DND-41 (cell line): ENCODE measurements at places on chromosomes 5 and 9.
A peak's percentile ranks its signal among the peaks of the same experiment; 100 is the strongest.

- H3K36me3 ChIP-seq = no peaks in the 10 kb centered on the region
- H3K27ac ChIP-seq = no peak overlapping the region
- no peak overlapping the region for H3K4me3 ChIP-seq
- no peaks in the 10 kb centered on the region for H3K27me3 ChIP-seq
Measured at GRCh38 chr9:98983295-98984268, 39.9 kb downstream of the COL15A1 start.

DNA sequence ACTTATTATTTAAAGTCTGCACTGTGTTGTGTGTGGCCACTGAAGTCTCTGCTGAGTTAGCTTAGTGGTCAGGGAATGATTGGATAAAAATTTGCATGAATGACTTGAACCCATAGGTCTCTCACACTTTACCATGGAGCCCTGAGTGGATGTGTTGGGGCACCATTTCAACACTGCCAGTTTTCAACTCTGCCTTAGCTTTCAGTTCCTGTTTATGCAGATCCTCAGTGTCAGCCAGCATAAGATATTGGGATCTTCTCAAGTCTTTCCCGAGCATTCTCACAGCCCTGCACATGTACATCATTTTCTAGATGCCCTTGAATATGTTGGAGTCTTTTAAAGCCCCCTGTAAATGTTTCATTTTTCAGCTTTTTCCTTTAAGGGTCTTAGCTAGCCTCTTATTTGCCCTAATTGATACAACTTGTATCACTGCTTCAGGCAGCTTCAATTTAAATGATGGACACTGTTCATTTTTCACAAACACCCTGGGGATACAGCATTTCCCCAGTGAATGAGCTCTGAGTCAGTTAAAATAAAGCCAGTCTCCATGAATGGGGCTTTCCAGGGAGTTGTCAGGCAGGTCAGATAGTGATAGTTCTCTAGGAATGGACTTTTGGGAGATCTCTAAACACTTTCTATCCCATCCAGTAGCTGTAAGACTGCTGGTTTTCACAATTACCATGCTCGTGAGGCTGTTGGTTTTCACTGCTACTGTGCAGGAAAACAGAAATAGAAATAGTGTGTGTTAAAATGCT, 211.9 kb upstream of the PAPPA start:
- no peaks in the 10 kb centered on the region for H3K36me3 ChIP-seq
- no peaks in the 10 kb centered on the region for H3K4me1 ChIP-seq
- H3K27ac ChIP-seq = no peak overlapping the region
- no peak overlapping the region for H3K4me3 ChIP-seq
- no peak for DNase-seq

DNA sequence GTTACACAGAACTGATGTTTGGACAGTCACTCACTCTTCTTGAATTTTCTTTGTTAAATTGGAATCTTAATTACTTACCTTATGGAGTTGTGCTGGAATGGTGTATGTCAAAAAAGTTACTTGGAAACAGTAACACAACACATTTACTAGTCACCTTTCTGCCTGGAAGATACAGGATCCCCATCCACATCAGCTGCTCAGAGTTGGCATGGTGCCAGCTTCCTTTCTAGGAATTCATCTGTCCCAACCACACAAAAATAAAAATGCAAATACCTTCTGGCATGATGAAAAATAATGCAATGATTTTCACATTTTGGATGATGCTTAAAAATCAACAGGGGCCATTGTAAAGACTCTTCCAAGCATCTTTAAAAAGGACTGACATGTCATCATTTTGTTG, 341.5 kb downstream of the TMEM38B start:
- no peaks in the 10 kb centered on the region for H3K36me3 ChIP-seq
- no peak overlapping the region for H3K4me3 ChIP-seq
- H3K4me1 ChIP-seq = no peaks in the 10 kb centered on the region
- H3K27ac ChIP-seq = no peak overlapping the region
- DNase-seq = no peak

DNA sequence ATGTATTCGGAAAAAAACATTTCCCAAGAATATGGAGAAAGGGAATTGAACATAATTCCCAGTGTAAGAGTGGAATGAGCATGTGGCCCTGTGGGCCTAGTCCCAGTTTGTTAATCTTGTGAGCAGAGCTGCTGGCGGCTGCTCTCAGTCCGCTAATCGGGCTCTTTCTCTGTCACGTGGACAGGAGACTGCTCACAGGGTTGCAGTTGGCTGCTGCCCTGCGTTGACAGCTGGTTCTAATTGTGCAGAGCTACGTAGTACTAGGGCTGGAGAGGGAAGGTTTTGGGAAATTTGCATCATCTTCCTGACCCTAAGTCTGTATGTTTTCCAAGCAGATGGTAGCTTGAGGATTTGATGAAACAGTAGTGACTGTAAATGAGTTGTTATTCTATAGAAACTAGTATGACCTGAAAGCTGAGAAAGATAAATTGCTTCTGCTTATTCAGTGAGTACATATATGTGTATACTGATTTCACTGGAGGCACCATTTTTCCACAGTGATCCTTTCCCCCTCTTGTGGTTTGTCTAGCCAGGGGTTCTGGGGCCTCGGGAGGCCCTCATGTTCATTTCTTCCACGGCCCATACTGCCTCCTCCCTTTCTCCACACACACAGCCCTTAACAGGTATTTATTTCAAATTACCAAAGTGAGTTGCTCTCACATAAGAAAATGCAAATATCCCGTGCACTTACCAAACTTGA, 100.6 kb downstream of the ANGPTL2 start:
- H3K4me3 ChIP-seq = no peak overlapping the region
- no peaks in the 10 kb centered on the region for H3K4me1 ChIP-seq
- H3K36me3 ChIP-seq = no peaks in the 10 kb centered on the region
- peaks cover 19% of the 10 kb centered on the region for H3K27me3 ChIP-seq

- H3K4me3 ChIP-seq = no peak overlapping the region
- no peaks in the 10 kb centered on the region for H3K27me3 ChIP-seq
- DNase-seq = no peak
- H3K27ac ChIP-seq = no peak overlapping the region
Measured at GRCh38 chr5:54717870-54718269, 200.3 kb downstream of the SNX18 start.

DNA sequence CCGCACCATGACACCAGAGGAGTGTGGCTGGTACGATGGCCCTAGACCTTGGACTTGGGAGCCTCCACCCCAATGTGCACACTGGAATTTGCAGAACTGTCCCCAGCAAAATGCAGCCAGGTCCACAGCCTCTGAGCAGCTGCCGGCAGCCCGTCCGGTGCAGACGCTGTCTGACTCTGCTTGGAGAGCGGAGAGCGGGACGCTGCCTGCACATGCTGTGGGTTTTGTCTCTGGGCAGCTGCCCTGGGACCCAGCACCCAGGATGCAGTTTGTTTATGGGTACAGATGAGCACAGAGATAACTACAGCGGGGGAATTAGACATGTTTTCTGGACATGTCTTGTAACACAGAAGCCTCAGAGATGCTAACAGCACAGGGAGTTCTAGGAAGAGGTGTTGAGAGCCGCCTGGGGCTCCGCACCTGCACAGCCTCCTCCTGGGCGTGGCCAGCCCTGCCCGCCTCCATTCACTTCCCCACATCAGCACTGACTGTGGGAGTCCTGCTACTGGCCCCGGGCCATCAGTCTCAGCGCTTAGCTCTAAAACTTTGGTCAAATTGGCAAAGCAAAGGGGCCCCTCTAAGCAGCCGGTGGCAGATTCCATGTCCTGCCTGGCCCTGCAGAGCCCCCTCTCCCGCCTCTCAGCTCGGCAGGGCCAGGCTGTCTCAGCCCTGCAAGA, 159.6 kb downstream of the IRX2 start:
- no peaks in the 10 kb centered on the region for H3K4me1 ChIP-seq
- no peak overlapping the region for H3K27ac ChIP-seq
- H3K4me3 ChIP-seq = no peak overlapping the region
- H3K36me3 ChIP-seq = no peaks in the 10 kb centered on the region
- no peak for DNase-seq
- H3K27me3 ChIP-seq = no peaks in the 10 kb centered on the region

DNA sequence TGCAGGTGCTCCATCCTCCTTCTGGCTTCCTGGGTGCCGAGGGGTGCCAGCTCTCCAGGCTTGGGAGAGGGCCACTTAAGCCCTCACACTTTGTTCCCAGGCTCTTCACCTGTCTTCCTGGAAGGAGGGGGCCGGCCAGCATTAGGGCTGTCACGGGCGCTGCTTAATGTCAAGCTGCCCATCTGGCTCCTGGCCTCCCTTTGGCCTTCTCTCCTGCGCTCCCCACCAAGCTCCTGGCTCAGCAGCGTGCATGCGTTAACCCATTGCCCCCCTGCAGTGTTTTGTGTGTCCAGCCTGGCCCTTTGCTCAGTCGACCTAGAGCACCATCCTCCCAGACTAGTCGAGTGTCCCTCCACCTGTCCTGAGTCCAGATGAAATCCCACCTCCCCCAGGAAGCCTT, 21.3 kb downstream of the NTNG2 start:
- H3K36me3 ChIP-seq = no peaks in the 10 kb centered on the region

DNA sequence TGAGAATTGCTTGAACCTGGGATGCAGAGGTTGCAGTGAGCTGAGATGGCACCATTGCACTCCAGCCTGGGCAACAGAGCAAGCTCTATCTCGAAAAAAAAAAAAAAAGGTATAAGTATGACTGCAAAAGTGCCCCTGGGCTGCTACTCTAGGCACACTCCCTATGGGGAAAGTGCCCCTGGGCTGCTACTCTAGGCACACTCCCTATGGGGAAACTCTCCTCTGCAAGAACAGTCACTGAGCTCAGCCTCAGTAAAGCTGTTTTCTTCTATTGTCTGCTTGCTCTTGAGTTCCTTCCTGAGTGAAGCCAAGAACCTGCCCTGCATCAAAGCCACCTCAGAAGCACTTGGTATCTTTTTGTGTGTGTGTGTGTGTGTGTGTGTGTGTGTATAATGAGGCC, 20.9 kb upstream of the TENT2 start:
- DNase-seq = no peak
- no peaks in the 10 kb centered on the region for H3K36me3 ChIP-seq
- no peaks in the 10 kb centered on the region for H3K27me3 ChIP-seq
- no peak overlapping the region for H3K4me3 ChIP-seq

DNA sequence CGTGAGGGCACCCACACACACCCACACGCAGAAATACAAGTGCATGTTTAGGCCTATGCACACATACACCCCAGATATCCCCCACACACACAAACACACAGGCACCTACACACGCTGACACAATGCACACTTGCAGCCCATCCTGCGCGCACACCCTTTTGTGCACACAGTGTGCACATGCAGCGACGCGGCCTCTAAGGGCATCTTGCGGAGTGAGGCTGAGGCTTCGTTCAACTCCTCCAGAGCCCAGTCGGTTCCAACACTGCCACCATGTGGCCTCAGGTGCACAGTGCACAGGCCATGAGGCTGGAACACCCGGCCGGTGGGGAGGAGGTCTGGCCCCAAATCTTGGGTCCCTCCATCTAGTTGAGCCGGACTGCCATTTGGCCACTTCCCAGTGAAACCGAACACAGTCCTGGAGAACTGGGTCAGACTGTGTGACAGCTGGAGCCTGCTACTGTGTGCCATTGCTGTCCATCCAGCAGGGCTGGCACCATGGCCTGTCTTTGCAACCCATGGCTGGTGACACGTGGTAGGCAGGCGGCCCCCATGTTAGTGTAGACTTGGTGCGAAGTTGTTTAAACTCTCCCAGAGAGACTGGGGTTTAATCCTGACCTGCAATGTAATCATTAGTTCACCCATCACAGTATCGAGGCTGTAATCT, 97.7 kb upstream of the MVB12B start:
- no peak overlapping the region for H3K27ac ChIP-seq
- H3K4me3 ChIP-seq = no peak overlapping the region
- H3K27me3 ChIP-seq = no peaks in the 10 kb centered on the region
- H3K36me3 ChIP-seq = no peaks in the 10 kb centered on the region
- no peaks in the 10 kb centered on the region for H3K4me1 ChIP-seq
- DNase-seq = peak; percentile 57

DNA sequence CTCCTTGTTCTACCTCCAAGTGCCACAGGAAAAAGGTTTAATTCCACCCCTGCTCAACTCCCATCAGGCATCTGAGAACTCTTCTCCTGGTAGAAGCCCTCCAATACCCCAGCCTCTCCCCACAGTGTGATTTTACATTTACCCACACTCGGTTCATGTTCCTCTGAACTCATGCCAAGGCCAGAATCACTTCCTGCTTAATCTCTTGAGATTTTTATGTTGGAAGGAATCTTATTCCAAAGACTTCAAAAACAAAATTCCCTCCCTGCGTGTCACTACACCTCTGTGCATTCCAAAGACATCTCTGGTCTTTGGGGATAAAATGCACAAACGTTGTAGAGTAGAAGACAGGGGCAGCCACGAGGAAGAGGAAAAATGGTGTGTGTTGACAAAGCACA, 186.8 kb downstream of the ACTL7B start:
- no peak overlapping the region for H3K27ac ChIP-seq
- H3K4me1 ChIP-seq = no peaks in the 10 kb centered on the region
- H3K4me3 ChIP-seq = no peak overlapping the region
- DNase-seq = no peak
- no peaks in the 10 kb centered on the region for H3K36me3 ChIP-seq
- no peaks in the 10 kb centered on the region for H3K27me3 ChIP-seq

DNA sequence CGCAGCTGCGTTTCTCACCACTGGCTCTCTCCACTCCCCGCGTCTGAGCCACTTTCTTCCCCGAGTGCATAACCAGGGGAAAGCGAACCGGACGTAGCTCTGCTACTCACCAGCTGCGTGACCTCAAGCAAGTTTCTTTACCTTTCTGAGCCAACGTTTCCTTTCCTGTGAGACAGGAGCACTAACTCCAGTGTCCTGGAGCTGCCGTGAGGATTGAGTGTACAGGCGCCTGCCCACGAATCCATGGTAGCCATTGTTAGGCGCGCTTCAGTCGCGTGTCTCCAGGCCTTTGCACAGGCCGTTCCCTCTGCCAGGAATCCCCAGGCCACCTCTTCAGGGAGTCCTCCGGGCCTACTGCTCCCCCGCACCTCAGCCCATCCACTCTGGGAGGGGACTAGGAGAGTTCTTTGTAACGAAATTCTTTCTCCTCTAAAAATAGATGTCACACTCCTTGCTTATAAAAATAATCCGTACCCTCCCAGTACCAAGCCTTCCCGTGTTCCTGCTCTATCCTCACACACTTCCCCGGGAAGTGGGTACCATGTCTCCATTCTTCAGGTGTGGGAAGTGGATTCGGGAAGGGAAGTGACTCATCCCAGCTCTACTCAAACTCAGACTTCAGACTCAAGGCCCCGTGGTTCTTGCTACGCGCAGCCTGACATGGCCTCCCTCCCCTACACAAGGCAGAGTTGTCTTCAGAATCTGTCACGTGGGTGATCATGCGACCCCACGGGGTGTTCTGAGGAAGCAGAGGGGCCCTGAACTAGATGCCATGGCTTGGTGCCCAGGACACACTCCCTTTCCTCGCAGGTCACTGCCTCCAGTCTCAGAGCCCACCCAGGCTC, 16.1 kb upstream of the CRB2 start:
- H3K27me3 ChIP-seq = no peaks in the 10 kb centered on the region
- no peaks in the 10 kb centered on the region for H3K36me3 ChIP-seq
- H3K4me1 ChIP-seq = no peaks in the 10 kb centered on the region
- no peak for DNase-seq

DNA sequence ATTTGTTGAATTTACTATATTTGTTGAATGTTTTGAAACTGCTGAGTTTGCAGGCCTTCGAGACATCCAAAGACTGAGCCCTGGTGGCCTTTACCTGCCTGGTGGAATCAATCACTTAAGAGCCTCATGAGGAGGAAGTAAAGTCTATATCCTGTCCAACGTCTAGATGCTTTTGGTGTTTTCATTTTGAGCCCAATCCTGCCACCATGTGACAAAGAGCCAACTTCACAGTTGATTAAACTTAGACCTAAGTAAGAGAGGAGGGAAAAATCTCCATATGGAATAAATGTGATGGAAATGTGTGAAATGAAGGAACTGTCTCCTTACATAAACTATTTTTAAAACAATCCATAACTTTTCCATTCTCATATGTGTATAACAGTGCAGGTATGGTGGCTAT, 220.1 kb downstream of the PRR16 start:
- H3K4me1 ChIP-seq = peaks cover 18% of the 10 kb centered on the region
- no peaks in the 10 kb centered on the region for H3K36me3 ChIP-seq
- no peak overlapping the region for H3K4me3 ChIP-seq
- H3K27ac ChIP-seq = no peak overlapping the region
- H3K27me3 ChIP-seq = no peaks in the 10 kb centered on the region
